IMR-90 (cell line): ENCODE measurements at places on chromosomes 13 and 19. TPM values are rescaled to one million over a fixed set of nuclear protein-coding genes. Genes with fewer than 3 reads are reported as not detected.

GRCh38 chr13:30871588-30872275 is 34.3 kb upstream of the MEDAG start:
- no peak for DNase-seq

DNA sequence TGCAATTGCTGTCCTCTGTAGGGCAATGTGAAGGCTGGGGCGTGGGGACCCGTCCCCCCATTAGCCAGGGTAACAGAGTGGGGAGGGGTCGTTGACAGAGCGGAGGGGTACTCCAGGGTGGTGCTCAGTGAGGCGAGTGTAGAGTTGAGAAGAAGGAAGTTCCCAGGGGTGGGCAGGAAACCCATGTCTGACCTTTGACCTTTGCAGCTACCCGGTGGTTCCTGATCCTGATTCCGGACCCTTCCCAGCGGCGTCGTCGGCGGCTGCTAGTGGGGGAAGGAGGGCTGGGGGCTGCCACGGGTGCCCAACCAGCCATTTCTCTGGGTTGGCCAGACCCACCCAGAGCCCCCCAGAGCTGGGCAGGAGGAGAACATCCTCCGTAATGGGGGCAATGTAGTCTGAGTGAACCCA is 2.1 kb upstream of the PLVAP start:
- DNase-seq, result no peak

GRCh38 chr13:88675347-88675996 is 1004.3 kb downstream of the SLITRK5 start:
- DNase-seq, result no peak

GRCh38 chr13:50594276-50595051 is 249.0 kb downstream of the DLEU7 start:
- DNase-seq, result no peak

DNA sequence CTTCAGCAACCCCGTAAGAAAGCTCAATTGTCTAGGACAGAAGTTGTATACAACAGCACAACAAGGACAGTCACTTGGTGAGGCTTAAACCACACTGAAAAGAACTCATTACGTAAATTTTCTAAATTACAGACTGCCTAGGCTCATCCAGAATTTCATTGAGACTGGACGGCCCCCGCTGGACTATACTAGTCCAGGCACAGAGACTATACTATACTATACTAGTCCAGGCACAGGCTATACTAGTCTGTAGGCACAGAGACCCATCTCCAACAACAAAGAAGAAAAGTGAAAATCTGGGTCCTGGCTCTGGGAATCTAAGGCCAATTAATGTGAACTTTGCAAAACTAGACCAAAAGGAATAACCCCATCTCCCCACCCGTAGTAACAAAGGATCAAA is 700 bp downstream of the ZNF816 start:
- DNase-seq, result no peak

DNA sequence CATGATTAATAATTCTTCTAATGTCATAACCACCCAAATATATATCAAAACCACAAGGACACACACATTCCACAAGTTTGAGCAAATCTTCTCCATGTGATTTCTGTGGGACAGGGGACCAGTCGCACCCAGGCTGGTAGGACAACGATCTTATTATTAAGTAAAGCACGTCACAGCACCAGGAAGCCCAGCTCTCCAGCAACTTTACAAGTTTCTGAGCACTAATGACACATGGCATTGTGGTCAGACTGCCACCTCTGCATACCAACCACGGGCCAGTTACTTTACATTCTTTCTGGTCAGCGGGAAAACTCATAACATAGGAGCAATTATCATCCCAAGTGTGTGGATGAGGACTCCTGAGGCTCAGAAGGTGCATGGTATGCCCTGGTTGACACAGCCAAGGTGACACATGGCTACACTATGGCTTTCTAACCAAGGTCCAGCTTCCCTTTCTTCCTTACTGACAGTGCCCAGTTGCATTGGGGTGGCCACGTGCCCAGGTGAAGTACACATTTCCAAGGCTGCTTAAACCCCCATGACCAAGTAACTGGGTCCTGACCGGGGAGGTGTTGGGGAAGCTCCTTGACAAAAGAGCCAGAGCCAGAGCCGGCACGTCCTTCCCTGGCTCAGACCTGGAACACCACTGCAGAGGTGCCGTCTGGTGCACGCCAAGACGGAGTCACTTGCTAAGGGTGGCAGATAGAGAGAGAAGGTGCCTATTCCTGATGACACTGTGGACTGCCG is 27.4 kb downstream of the LATS2 start:
- DNase-seq, result no peak

DNA sequence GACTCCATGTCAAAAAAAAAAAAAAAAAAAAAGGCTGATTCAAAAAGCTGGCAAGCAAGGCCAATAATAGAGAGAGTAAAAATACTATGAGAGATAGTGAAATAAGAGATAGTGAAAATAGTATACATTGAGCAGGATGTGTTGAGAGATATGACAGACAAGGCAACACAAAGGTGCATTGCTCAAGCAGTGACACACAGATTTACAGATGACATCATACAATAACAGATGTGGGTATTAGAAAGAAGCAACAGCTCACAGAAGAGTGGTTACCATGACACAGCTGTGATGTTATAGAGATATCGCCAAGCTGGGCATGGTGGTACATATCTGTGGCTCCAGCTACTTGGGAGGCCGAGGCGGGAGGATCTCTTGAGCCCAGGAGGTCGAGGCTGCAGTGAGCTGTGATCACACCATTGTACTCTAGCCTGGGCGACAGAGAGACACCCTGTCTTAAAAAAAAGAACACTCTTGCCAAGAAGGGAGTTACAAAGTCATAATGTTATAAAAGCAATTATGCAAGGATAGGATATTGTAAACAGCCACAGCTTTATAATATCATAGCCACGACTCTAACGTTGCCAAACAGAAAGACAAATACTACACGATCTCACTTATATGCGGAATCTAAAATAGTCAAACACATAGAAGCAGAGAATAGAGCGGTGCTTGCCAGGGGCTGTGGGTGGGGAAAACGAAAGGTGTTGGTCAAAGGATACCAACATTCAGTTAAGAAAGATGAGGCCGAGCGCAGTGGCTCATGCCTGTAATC is 10.3 kb downstream of the TNFSF9 start:
- no peak for DNase-seq

DNA sequence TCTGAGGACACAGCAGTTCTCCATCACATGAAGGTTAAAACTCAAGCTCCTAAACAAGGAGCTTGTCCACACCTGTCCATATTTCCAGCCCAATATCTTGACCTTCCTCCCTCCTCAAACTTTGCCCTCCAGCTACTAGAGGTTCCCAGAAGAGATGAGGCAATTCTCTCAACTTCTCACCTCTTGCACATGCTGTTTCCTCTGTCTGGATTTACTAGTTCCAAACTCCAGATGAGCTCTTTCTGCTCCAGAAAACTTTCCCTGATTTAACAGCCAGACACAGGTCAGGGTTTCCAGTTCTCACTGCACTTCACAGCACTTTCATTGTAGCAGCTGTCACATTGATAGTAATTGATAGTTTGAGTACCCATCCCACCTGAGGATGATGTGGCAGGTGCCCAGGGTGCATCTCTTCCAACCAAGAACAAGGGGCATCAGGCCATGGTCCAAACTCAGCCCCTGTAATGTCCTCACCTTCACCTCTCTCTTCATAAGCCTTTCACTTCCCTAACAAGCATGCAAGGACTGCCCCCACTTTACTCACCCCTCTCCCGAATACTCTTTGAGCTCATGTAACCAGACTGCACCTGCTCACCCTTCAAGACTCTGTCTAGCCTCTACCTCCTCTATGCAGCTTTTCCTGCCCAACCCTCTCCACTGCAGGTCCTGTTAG is 3.0 kb upstream of the WDFY2 start:
- no peak for DNase-seq

DNA sequence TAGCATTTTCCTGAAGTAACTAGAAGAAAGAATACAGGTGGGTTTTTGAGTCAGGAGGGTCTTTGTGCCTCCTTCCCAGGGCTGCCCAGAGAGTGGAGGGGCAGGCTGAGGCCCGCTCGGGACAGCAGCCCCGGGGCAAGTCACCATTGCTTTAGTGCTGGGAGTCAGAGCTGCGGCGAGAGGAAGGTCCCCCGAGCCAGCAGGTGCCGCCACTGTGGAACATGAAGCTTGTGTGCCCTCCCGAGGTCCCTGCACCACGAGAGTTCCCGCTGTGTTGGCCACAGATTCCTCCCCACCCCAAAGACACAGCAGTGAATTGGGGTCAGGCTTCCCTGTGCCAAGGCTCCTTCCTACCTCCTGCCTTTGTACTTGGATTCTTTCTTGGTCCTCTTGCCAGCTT is 50.9 kb upstream of the TEX29 start:
- no peak for DNase-seq

- DNase-seq, result no peak
These were observed 44.3 kb upstream of the N4BP2L1 start for GRCh38 chr13:32472194-32472621.

- peak; percentile 20 for DNase-seq
These were observed 1.4 kb downstream of the PSMD8 start for GRCh38 chr19:38375748-38376147.

DNA sequence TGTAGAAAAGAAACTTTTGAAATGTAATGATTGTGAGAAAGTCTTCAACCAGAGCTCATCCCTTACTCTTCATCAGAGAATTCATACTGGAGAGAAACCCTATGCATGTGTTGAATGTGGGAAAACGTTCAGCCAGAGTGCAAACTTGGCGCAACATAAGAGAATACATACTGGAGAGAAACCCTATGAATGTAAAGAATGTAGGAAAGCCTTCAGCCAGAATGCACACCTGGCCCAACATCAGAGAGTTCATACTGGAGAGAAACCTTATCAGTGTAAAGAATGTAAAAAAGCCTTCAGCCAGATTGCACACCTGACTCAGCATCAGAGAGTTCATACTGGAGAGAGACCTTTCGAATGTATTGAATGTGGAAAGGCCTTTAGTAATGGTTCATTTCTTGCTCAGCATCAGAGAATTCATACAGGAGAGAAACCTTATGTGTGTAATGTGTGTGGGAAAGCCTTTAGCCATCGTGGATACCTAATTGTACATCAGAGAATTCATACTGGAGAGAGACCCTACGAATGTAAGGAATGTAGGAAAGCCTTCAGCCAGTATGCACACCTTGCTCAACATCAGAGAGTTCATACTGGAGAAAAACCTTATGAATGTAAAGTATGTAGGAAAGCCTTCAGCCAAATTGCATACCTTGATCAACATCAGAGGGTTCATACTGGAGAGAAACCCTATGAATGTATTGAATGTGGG is 19.3 kb downstream of the ZNF583 start:
- no peak for DNase-seq

Gene RETN
- total RNA-seq, result not detected in 2 replicates

Gene LGALS16
- not detected in 2 replicates for total RNA-seq
